ENCODE measurements at places on chromosomes 11 and 22. TPM values are rescaled to one million over a fixed set of nuclear protein-coding genes. Genes with fewer than 3 reads are reported as not detected.

The UPB1 gene
- 2.7 TPM for total RNA-seq

GRCh38 chr22:37521236-37521739 lies 2.1 kb upstream of the CARD10 start:
- no peak for DNase-seq
- no peaks in the 10 kb centered on the region for H3K36me3 ChIP-seq
- H3K4me1 ChIP-seq, result peaks cover 13% of the 10 kb centered on the region
- H3K4me3 ChIP-seq, result no peak overlapping the region

DNA sequence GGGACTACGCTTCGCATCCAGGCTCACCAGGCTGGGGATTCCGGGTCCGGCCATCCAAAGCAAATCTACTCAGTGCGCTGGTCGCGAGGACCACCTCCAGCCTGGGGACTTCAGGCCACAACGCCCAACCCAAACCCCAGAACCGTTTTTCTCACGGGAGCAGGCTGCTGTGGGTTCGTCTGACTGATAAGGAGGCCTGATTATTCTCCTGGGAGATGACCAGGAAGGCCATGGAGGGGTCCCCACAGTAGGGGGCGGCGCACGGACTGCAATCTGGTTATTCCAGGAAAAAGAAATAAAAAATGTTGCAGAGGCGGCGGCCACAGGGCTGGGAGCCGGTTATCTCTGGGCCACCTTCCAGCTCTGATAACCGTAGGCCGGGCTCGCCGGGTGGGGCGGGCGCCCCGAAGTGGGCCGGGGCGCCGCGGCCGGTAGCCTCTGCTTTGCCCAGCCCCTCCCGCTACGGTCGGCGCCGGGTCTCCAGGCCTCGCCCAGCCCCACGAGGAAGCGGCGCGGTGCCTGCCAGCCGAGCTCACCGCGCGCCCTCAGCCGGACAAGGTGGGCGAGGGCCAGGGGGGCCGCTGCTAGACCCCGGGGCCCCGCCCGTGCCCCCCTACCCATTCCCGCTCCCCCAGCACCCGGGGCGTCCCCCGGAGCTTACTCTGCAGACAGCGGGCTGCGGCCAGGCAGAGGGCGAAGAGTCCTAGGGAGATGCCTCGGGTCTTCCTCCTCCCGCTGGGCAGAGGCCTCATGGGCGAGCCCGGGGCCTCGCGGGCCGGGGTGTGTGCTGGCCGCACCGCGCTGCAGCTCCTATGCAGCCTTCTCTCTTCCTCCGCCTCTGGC lies 446 bp downstream of the VSTM5 start:
- no peaks in the 10 kb centered on the region for H3K36me3 ChIP-seq
- H3K4me1 ChIP-seq, result peaks cover 5% of the 10 kb centered on the region
- H3K27me3 ChIP-seq, result peaks cover 30% of the 10 kb centered on the region
- H3K27ac ChIP-seq, result no peak overlapping the region

- H3K4me1 ChIP-seq, result peaks cover 70% of the 10 kb centered on the region
- no peak overlapping the region for H3K4me3 ChIP-seq
- H3K36me3 ChIP-seq, result no peaks in the 10 kb centered on the region
- no peaks in the 10 kb centered on the region for H3K27me3 ChIP-seq
Observed at GRCh38 chr22:26643418-26644100, 13.8 kb upstream of the MIAT start.

The BRSK2 gene
- total RNA-seq, result 0.55 TPM
